Activated naive CD8-positive, alpha-beta T cell treated with anti-CD3 and anti-CD28 coated beads, Interleukin-2, amount 50 U/mL, for 24 hours (primary cell): ENCODE measurements at places on chromosomes 5 and 9.

DNA sequence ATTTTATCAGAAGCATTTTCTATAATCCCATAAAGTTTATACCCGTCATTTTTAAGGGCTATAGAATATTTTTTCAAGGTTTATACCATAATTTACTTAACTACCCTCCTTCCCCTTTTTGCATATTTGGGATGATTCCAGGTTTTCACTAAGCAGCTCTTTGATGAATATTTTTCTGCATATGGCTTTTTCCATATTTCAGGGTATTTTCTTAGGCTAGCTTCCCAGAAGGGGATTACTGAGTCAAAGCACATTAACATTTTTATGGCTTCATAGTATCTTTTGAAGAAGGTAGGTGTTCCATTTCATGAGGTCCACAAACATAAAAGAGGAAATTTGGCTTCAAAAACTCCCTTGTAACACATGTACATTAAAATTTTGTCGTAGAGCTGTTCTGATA, 14.6 kb upstream of the COL15A1 start:
- no peak for DNase-seq

DNA sequence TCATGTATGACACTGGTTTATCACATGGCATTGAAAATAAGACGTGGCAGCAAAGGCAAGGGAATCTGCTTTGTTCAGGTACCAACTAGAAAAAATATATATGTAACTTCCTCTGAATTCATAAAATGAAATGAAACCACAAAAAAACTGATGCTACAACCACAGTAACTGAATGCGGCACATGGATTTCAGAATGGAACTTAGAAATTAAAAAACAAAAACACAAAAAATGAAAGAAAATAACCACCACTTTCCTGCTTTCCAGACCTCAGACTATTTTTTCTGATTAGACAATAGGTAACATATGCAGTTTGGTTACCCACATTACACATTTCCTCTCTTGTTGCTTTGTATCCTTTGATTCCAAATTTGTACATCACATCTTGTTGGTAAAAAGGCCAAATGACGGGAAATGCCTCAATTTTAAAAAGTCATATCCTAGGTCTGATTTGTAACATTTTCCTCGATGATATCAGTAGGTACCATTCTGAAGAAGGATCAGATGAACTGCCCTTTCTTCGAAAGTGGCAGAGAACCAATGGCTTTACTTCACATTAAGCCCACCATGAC, 18.1 kb upstream of the PDCL start:
- DNase-seq, result no peak

- DNase-seq, result no peak
These were observed 58.1 kb downstream of the ABCA1 start for GRCh38 chr9:104869811-104870210.

GRCh38 chr9:101387871-101388506, 3.2 kb upstream of the BAAT start:
- DNase-seq, result no peak

DNA sequence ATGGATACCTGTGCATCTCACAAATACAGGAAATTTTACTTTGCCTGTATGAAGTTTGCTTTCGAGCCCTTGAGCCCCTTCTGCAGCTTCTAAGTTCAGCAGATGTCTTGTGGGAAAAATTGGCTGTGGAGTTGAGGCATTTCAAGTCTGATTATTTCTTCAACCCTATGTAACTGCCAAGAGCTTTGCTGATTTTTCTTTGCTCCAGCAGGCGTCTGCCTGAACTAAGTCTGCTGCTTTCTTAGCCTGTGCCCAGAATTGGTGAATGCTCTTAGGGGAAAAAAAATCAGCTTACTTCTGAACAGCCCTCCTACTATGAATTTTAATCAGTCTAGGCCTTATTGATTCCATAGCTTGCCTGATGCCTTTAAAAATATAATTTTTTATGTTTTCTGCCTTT, 41.2 kb downstream of the RIC1 start:
- no peak for DNase-seq

DNA sequence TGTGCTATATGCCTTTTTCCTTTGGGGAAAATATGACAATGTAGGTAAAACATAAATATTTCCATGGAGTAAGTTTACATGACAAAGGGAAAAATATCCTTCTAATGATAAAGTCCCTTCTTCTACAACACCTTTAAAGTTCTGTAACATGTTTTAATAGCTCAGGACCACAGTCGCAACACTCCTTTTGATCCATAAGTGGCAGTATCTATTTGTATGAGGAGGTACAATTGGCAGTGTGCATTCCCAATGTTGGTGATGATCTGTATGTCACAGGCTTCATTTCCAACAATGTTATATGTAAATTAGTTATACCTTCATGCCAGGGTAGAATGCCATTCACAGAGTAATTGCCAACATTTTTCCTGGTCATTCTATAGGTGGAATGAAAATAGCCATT, 127.1 kb upstream of the CCNH start:
- no peak for DNase-seq

- DNase-seq, result no peak
These were observed 259.4 kb downstream of the CDH18 start for GRCh38 chr5:19728571-19728970.

GRCh38 chr5:124614836-124615385, 131.5 kb downstream of the ZNF608 start:
- no peak for DNase-seq

- no peak for DNase-seq
These were observed 478.4 kb upstream of the DAP start for GRCh38 chr5:11239261-11240015.

DNA sequence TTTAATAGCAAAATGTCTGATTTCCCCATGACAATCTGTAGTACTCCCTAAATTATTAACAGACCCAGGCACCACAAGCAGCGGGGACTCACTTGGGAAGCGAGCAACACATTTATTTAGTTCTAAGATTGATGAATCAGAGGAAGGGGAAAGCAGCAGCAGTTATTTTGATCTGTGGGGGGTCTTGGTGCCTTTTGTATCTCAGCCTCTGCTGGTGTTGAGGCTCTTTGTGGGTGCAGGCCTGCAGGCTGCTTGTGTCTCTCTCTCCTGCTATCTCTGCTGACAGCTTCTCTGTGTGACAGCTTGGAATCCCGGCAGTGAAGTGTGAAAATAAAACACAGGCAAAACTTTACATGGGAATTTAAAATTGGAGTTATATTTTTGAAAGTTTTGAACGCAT, 878.2 kb upstream of the DMAC1 start:
- DNase-seq, result no peak

DNA sequence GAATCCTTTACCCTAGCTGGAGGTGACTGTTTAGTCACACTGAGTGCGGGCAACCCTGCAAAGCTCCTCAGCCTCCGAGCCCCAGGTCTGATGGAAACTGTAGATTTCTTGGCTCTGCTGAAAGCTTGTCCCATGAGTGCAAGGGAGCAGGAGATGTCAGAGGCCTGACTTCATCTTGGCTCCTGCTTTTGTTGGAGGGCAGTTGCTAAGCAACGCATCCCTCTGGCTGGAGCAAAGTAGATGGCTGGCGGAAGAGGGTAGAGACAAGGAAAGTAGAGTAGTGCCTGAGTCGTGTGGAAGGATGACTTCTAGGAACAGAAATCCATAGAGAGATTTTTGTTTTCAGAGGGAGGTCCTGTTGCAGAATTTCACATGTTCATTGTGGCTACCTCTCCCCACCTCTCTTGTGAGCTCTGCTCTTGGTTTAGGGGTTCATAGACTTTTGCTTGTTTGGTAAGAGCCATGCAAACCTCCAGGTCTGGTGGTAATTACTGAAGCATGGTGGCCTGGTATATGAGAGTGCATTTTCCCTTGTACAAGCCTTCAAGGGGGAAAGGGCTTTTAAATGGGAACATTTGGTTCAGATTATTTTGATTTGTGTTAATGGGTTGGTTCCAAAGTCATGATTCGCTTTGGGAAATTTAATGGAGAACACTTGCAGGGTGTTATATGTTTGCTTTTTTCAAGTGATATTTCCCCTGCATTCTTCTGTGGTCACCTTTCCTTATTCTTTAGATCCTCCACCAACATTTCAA, 71.5 kb downstream of the ARHGAP26 start:
- no peak for DNase-seq

DNA sequence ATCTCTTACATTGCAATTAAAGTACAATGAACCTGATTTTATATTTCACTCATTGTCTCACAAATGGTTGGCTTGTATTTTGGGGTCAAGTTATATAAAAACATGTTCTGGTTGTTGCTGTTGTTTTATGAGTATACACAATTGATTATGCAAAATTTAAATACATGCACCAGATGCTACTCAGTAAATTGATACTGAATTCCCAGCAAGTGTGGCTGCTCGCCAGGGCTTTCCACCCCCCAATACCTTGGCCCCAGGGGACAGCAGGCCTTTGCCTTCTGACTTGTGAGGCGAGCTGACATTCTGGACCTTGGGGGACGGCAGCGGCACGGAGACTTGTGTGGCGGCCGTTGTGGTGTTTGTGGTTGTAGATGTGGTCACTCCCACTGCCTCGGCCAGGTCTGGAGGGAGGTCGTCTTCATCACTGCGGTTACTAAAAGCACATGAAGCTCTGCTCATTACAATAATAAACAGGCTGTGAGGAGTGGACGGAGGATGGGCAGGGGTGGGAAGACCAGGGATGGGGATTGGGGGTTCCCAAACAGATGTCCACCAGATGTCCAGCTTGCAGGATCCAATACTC, 27.0 kb upstream of the FRRS1L start:
- no peak for DNase-seq

GRCh38 chr5:96984506-96985192, 48.8 kb downstream of the LNPEP start:
- no peak for DNase-seq

DNA sequence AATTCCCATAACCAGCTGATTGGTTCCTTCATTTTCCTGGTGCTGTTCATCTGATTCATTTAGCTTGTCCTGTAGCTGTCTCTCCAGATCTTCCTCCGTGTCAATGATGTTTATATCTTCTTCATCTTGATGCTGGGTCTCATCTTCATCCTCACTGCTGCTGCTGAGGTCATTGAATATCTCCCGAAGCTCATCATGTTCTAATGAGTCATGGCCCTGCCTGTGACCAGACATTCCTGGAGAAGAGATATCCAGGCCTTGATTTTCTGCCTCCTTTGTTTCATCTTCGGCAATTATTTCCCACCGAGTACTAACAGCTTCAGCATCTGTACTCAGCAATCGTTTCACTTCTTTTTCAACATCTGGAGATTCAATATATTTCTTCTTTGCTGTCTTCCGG, 1.4 kb downstream of the TAF7 start:
- no peak for DNase-seq

GRCh38 chr9:135067096-135067710, 20.3 kb upstream of the OLFM1 start:
- DNase-seq, result no peak

DNA sequence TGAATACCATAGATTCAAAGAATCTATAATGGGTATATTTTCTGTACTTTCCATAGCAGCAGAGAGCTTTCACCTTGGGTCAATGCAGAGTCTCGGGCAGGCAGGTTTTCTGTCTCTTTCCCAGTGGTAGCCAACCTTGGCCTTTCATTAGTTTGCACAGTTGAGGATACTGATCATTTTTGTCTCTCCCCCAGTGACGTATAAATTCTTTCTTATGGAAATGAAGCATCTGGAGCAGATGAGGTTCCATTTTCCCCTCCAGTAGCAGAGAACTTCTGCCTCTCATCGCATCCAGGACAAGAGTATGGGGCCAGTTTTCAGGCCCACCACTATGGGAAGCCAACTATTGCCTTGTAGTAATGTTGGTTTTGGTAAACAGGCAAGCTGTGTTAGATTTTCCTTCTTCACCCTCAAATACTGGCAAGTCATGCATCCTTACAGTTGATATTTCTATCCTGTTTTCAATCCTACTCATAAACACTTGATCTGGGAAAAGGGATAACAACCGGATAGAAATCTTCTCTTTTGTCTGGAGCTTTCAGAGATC, 845.2 kb upstream of the CDH18 start:
- no peak for DNase-seq

GRCh38 chr5:14487897-14488570, 93.6 kb upstream of the OTULINL start:
- no peak for DNase-seq

DNA sequence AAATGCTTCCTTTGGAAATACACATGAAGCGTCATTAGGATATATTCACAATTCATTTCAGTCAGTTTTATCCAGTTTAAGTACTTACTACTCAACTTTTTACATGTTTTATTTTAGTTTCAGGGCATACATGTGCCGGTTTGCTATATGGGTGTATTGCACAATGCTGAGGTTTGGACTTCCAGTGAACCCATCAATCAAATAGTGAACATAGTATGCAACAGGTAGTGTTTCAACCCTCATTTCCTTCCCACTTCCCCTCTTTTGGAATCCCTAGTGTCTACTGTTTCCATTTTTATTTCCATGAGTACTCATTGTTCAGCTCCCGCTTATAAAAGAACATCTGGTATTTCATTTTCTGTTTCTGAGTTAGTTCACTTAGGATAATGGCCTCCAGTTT, 74.7 kb downstream of the TMEM161B start:
- no peak for DNase-seq

GRCh38 chr5:171175746-171176145, 133.3 kb upstream of the TLX3 start:
- DNase-seq, result no peak

DNA sequence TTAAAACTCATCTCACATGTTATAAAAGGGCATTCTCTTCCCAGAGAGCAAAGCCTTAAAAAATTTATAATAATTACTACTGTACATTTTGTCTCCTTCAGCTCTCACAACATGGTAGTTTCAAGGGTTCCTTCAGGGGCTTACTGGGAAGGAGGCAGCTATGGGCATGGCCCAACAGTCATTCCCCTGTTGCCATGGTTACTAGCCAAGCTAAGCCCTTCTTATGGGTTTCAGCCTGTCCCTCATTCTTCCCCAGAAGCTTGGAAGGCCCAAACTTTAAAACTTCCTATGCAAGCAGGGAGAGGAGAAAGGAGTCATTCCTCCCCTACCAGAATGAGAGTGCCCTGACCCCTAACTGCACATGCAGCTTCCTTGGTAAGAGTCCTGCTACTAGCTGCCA, 82.2 kb upstream of the CNTLN start:
- no peak for DNase-seq

- DNase-seq, result peak; percentile 43
These were observed 16.6 kb upstream of the HEMGN start for GRCh38 chr9:97954550-97954989.

DNA sequence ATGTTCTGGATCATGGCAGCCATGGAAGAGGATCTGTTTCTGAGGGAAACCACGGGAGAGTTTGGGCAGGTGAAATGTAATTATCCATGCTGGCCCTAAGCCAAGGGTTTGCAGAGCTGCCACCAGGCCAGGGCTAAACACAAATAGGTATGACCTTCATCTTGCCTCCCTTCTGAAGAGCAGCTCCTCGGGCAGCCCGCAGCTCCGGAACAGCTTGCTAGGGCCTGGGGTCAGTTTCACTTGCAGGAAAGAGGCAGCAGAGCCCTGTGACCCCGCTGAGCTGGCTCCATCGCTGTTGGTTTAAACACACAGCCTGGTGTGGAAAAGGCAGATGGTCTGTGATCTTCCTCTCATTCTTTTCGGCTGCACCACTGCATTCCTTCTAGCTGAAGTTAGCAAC, 141.4 kb downstream of the TMEM38B start:
- DNase-seq, result no peak

- DNase-seq, result no peak
These were observed at the start of gene PDE6A for GRCh38 chr5:149944666-149945065. Gene PDE6A, minus strand, starts transcription at chr5:149944793. Its CDS starts 120 bp downstream, at chr5:149944673.

GRCh38 chr9:129669946-129670345, 4.5 kb downstream of the PRRX2 start:
- no peak for DNase-seq
